Activated CD8-positive, alpha-beta memory T cell treated with anti-CD3 and anti-CD28 coated beads for 1 hour (primary cell): ENCODE measurements at places on chromosomes 16 and 17.

DNA sequence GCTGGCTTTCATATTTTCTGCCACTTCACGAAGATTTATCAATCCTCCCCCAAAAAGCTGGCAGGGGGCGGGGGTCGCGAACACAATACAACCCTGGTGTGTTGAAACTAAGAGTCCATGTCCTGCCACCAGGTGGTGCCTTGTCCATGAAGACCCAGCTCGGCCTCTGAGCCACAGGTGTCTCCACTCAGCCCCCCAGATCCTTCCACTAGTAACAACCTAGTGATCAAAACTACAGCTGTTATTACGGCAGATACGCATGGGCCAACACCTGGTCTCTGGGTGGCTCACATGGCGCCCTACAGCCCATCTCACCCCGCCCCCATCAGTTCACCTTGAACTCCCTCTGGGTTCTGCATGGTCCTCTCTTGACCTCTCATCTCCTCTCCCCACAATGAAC is 27.7 kb downstream of the USP7 start:
- DNase-seq, result no peak

DNA sequence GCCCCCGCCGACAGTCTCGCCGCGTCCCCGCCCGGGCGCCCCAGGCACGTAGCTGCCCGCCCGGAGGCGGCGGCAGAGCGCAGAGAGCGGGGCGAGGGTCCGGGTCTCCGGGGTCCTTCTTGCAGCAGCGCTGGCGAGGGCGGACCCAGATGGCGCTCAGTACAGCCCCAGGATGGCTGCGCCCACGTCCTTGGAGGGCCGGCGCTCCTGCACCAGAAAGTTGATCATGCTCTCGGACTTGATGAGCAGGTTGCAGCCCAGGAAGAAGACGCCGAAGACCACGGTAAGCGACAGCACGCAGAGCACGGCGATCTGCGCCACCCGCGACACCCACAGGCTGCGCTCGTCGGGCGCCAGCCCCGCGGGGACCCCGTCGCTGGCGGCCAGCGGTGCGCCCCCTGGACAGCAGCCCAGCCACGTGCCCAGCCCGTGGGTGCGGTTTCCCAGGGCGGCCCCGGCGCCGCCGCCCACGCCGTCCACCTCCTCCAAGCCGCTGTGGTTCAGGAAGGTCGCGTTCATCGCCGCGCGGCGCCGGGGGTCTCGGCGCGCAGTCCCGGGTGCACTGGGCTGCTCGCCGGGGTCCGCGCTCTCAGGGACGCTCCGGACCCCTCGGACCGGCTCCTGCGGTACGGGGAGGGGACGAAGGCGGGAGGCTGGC is 435 bp downstream of the RPRML start:
- no peak for DNase-seq

DNA sequence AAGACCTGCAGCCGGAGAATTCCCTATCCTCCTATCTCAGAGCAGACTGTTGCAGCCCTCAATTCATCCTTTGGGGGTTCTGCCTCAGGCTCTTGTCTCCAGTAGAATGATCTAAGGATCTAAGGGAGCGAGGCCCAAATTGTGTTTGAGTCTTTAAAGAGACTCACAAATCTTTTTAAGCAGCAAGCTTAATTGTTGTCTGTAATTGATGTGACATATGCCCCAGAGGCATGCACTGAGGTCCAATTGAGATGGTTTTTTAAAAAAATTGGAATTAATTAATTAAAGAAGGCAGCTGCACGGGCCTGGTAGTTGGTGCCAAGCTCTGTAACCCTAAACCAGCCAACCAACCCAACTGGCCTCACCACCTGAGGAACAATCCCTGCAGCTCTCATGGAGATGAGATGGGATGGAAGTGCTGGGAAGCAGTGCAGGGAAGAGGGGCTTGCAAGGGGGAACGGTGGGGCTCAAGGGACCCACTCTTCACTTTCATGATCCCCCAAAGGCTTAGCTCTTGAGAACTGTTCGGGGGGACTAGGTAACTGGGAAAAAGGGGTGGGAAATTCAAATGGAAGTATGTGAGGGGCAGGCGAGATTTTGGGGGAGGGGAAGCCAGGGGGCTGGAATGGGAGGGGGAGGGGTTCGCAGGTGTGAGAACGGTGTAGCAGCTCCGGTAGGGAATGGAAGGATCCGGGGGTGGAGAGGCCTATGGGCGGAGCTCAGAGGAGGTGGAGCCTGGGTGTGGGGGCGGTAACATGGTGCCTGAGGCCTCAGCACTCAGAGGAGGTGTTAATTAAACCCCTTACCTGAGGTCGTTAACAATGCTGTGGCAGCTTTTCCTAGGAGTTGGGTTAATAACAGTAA is 9.2 kb upstream of the ZNF652 start:
- DNase-seq, result no peak

- no peak for DNase-seq
Observed at GRCh38 chr16:20857281-20857680, 42.9 kb downstream of the DCUN1D3 start.

- no peak for DNase-seq
Observed at GRCh38 chr17:58330997-58331814, 2.6 kb upstream of the TSPOAP1 start.
